ENCODE measurements at places on chromosomes 11 and 22.

DNA sequence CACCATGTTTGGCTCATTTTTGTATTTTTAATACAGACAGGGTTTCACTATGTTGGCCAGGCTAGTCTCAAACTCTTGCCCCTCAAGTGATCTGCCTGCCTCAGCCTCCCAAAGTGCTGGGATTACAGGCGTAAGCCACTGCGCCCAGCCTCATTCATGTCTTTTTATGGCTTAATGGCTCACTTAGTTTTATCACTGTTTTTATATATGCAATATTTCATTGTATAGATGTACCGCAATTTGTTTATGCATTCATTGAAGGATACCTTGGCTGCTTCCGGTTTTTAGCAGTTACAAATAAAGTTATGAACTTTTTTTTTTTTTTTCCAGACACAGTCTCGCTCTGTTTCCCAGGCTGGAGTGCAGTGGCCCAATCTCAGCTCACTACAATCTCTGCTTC is 5.5 kb upstream of the TCN2 start:
- DNase-seq: no peak

DNA sequence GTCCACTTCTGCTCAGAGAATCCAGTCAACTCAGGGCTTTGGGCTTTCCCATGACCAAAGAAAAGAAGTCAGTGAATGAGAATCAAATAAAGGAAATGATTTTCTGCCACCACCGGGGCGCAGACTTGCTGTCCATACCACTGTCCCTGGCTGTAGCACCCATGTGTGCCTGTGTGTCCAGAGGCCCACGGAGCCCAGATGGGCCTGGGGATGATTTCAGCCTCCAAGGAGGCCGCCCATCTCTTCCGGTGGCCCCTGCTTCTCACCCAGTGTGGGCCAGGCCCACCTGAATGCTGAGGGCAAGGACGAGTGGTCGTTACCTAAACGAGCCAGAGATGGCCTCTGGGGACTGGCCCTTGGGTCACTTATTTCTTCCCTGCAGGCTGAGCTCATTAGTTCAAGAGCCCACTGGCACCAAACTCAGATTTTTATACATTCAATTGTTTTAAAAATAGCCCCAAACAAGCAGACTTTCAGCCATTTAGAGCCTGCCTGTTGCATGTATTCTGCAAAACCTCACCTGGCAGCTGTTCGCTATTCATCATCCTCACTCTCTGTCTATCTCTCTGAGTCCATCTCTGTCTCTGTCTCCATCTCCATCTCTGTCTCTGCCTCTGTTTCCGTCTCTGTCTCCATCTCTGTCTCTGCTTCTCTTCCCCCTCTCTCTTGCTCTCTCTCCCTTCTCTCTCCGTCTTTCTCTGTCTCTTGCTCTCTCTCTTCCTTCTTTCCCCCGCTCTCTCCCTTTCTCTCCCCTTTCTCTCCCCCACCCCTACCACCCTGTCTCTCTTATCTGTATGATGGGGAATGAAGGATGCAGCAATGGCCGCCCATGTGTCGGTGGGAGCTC is 24.2 kb downstream of the KRTAP5-5 start:
- DNase-seq: no peak

- no peak for DNase-seq
Measured at GRCh38 chr11:13686776-13687175, 18.3 kb downstream of the FAR1 start.

DNA sequence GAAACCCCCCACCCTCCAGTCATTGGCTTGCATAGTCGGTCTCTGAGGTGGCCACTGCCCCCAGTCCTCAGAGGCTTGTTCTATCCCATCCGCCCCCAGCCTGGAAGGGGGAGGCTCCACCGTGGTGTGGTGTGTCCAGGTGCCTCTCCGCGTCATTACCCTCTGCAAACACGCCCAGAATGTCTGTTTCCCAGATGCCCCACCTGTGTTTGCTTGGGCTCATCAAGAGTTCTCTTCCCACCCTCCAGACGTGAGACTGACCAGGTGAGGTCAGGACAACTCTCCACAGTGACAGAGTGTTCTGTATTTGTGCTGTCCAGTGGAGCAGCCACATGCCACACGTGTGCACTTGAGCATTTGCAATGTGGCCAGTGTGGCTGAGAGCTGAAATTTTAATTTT is 24.9 kb downstream of the LRRC10B start:
- no peak for DNase-seq

DNA sequence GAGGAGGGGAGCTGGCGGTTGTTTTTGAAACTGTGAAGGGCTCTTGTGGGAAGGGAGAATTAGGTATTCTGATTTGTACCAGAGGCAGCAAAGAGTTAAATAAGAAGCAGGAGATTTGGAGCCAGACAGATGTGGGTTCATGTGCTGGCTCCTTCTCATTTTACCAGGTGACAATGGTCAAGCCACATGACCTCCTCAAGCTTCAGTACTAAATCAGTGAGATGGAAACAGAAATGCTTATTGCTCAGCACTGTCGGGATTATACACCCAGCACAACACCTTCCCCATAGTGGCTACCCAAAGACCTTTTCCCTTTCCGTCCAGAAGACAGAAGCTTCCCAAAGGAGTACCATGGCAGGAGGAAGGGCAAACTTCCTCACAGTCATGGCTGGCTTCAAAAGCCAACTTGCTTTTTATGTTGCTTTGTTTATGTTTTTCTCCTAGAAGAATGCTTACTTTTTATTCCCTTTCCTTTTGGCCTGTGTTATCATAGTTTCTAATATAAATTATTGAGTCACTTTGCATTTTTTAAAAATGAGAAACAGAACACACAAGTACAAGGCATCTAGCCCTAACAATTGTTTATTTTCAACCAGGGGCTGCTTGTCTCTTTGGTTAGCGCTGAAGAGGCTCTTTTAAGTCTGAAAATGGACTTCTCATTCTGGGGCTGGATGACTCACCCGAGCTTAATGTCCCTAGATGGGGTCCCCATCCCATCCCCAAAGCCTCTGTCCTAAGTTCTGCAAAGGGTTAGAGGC is 181.5 kb upstream of the ZBED5 start:
- no peak for DNase-seq

Data from cerebellar nuclear complex (tissue), 1 donor.